Activated naive CD4-positive, alpha-beta T cell (primary cell): ENCODE measurements at places on chromosomes 1 and 21.

- no peak for DNase-seq
Observed at GRCh38 chr1:155645648-155646047, 35.6 kb downstream of the MSTO1 start.

DNA sequence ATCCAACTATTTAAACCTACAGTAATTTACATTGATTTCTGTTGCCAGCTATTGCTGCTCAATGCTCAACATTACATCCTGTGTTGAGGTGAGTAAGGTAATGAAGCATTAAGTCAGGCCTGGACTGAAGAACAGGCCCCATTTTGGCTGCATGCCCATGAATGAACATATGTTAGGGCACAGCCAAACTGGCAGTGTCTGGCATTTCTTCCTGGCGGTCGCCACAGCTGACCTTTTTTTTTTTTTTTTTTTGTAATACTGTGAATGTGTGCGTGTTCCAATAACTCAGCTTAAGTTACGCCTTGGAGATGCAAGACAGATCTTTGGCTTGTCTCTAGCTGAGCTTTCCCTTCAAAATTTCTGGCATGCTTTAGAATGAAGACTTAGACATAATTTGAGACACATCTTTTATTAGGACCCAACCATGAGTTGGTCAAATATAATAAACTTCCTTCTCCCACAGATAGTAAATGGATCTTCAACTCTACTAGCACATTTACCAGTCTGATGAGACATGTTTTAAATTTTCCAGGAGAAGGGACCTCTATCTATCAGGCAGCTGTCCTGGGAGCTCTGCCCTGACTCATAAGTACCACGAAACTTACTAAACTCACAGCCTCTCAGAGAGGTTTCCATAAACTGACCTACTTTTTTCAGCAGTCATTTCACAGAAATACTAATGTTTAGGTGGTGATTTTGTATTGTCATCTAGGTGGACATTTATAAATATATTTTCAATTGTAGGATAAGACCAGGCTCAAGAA lies 341.1 kb upstream of the RUNX1 start:
- no peak for DNase-seq

DNA sequence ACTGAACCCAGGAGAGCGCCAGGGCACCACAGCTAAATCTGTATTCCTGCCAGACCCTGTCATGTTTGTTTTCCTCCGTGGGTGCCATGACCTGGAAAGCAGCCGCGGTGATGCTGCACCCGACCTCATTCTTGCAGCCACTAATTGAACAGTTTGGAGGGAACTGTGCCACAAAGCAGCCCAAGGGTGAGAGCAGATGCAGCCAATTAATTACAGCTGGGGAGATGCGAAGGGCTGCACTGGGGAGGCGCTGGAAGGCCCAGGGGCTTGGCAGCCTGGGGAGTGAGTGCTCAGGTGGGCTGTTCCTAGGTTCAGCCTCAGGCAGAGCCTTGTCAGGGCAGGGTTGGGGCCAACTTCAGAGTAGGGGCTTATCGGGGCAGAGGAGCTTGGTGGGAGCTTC lies 158.4 kb upstream of the CD34 start:
- no peak for DNase-seq

DNA sequence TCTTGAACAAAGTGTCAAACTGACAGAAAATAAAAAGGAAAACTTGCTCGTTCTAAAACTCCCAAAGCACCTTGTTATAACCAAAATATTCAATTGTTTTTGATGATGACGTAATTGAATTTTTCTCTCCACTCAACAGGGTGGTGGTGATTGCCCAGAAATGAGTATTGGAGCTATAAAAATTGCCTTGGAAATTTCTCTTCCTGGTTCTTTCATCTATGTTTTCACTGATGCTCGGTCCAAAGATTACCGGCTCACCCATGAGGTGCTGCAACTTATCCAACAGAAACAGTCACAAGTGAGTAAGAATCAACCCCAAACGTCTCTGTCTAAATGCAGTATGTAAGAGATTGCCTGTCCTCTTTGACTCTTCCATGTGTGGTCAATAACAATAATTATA lies 130.1 kb downstream of the HMCN1 start:
- no peak for DNase-seq

- no peak for DNase-seq
Observed at GRCh38 chr1:221795380-221795779, 53.5 kb upstream of the DUSP10 start.

- DNase-seq = no peak
Observed at GRCh38 chr1:231959225-231959884, 332.8 kb downstream of the DISC1 start.

DNA sequence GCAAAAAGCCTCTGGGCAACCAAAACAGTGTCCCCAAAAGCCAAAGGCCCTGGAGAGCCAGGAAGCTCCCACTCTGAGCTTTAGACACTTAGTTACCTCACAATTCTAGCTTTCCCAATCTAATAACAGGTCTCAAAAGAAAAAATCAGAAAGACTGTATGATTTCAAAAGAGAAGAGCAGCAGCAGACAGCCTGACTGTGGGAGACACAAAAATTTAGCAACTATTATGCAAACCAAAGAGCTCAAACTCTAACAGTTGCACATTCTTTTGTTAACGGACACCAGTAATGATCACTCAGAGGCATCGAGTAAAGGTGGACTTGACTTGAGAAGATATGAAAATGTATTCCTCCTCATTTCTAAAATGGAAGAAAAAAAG lies 160.1 kb downstream of the SLC45A1 start:
- no peak for DNase-seq

GRCh38 chr1:222788402-222789156 lies 26.3 kb upstream of the DISP1 start:
- no peak for DNase-seq
